ENCODE measurements at places on chromosomes 12 and 14. TPM values are rescaled to one million over a fixed set of nuclear protein-coding genes. Genes with fewer than 3 reads are reported as not detected.

Gene ADCY4
- total RNA-seq = 0.04 TPM

- DNase-seq = no peak
Observed at GRCh38 chr14:41604721-41605531, 1.8 kb upstream of the LRFN5 start.

- DNase-seq = no peak
Observed at GRCh38 chr14:79732911-79733655, 478.2 kb downstream of the DIO2 start.

Gene FAR2
- 13.5 TPM for total RNA-seq

GRCh38 chr14:20632831-20633691 lies 8.4 kb downstream of the OR6S1 start:
- DNase-seq = peak; percentile 91

DNA sequence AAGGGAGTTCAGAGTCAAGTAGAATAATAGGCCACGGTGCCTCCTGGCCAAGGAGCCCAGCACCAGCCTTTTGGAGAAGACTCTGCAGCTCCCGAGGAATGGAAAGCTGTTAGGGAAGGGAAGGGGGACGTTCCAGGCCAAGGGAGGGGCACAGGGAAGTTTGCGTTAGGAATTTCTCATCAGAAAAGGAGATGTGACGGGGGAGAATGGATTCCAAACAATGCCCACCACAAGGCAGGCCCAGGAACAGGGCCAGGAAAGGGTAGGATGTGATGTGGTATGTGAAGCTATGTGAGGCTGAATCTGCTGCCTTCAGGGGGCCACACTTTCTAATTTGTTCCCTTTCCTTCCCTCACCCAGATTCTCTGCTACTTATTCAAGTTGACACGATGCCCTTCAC lies 46.0 kb downstream of the DGLUCY start:
- DNase-seq = no peak

- DNase-seq = no peak
Observed at GRCh38 chr12:121930862-121931261, 12.5 kb downstream of the CFAP251 start.

Gene HNRNPA1
- 516 TPM for total RNA-seq

DNA sequence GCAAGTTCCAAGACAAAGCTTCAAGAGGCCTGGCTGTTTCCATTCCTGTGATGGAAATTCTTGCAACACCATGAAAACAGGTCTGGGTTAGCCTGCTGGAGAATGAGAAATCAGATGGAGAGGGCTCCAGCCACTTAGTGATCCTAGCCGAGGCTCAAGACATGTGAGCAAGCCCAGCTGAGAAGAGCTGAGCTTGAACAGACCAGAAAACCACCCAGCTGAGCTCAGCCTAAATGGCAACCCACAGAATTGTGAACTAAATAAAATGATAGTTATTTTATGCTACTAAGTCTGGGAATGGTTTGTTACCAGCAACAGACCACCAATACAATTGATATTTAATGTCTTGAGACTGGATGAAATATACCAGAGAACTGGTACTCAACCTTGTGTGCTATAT lies 494.5 kb downstream of the RMST start:
- DNase-seq = no peak

Gene TEDC1
- total RNA-seq = 108 TPM

GRCh38 chr14:33062476-33062875 lies 123.8 kb downstream of the NPAS3 start:
- no peak for DNase-seq

DNA sequence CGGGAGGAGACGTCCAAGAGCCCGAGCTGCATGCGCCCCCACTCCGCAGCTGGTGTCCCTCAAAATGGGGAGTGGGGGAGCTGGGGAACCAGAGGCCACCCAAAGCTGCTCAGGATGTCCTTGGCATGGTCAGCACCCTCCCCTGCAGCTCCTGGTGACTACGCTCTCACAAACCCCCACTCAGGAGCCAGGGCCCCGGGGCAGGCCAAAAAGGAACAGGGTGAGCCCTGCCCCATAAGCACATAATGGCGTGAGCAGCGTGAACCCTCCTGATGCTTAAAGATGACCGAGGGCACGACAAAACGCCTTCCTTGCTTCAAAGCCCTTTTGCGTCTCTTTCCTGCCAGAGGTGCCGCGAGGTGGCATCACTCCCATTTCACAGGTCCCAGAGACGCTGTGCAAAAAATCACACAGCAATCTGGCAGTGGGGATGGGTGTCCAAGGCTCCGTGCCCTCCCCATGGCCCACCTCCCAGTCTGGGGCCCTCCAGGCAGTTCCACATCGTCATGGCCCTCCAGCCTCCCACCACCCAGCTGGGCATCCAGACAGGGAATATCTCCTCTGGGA lies 13.5 kb downstream of the NCOR2 start:
- no peak for DNase-seq

DNA sequence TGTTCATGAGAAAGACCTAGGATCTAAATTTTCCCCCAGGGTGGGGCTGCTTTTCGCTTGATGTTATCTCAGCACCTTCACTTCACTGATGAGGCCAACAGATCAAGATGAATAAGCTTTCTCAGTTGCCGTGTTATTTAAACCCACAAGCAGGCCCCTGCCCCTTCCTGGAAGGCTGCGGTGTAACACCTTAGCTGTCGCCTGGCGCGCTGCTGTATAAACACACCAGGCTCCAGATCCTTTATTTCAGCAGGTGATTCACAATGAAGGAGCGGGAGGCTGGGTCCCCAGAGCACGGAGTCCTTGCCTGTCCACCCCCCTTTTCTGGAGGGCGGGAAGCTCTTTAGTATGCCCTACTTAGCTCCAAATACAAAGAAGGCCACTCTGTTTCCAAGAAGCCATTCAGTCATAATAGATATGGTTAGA lies 515.4 kb downstream of the FUT8 start:
- no peak for DNase-seq

GRCh38 chr12:68686262-68686594 lies 550 bp upstream of the NUP107 start:
- DNase-seq = no peak

GRCh38 chr12:130421896-130422295 lies 84.2 kb downstream of the PIWIL1 start:
- no peak for DNase-seq

Gene KLRK1
- not detected for total RNA-seq

- DNase-seq = peak; percentile 92
Observed at GRCh38 chr12:117968826-117969659, at the start of gene KSR2. Gene KSR2 (minus strand): TSS chr12:117968990. CDS start chr12:117968255, 735 bp downstream.

Gene COX8C
- not detected for total RNA-seq

- no peak for DNase-seq
Observed at GRCh38 chr14:54797986-54798385, 104.6 kb downstream of the GCH1 start.

- DNase-seq = peak; percentile 9
Observed at GRCh38 chr14:75562089-75562488, 16.3 kb upstream of the FLVCR2 start.

Gene KIF26A
- 3.1 TPM for total RNA-seq

- peak; percentile 27 for DNase-seq
Observed at GRCh38 chr12:48004053-48004941, at the start of gene COL2A1. Gene COL2A1 (minus strand): TSS chr12:48004476. CDS start chr12:48004321, 155 bp downstream.

DNA sequence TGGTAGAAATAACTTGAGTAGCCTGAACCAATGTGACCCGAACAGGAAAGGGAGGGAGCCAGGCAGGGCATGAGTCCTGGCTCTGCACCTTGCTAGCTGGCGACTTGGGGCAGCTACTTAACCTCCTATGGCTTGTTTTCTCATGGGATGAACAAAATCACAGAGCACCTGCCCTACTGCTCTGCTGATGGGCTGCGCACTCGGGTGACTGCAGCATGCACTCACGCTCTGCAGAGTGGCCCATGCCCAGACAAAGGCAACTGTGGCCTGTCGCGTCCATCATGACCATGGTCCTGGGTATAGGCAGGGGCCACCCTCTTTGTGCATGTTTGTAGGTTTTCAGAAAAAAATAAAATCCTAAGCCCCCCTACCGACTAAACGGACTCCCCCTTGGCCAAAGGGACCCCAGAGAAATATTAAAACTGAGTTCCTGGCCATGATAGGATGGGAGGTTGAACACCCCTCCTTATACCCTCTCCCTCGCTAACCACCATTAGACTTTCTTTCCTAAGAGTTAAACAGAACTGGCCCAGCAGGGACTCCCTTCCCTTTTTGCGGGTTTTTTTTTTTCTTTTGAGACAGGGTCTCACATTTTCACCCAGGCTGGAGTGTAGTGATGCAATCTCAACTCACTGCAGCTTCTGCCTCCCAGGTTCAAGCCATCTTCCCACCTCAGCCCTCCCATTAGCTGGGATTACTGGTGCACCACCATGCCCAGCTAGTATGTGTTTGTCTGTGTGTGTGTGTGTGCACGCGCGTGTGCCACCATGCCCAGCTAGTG lies 32.5 kb downstream of the VWF start:
- no peak for DNase-seq

DNA sequence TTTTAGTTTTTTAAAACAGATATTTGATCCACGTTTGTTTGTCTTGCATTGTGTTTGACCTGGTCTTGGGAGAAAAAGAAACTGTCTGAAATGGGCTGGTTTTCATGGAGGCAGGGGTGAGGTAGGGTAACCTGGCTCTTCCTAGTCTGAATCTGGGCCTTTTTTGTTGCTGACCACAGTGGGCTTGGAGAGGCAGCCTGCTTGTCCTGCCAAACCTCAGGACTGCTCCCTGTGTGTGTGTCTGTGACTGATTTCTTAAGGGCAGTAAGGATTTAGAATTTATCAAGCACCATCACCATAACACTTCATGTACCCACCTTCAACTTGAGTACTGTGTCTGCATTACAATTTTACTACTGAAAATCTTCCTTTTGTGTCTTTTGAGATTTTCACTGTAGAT lies 28.5 kb downstream of the DAAM1 start:
- no peak for DNase-seq

Gene CYP46A1
- 0.52 TPM for total RNA-seq

- DNase-seq = no peak
Observed at GRCh38 chr14:29217813-29218450, 451.3 kb downstream of the FOXG1 start.

DNA sequence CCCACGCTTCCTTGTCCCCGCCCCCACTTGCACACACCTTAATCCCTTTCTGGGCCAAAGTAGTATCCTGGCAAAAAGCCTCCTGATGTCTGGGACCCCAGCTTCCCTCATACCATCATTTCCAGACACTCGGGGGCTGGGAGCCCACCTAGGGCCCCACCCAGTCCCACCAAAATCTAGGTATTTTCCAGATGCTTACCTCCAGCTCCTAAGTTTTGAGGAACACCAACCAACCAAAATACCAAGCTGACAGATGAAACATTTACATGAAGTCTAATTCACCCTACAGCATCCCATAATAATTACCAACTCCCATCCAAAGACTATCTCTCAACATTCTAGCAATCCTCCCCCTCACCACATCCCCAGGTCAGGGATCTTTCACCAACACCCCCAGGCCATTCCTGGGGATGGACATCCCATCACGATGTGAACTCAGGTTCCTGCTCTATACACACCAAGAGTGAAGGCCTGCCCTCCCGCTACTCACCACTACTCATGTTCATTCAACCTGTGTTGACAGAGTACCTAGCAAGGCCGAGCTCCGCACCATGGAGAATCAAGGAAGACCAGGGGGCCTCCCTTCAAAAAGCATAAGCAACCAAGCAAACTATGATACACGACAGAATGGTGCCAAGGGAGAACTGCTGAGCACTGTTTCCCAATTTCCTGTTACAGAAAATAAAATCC lies 1.6 kb upstream of the CHD4 start:
- DNase-seq = no peak

DNA sequence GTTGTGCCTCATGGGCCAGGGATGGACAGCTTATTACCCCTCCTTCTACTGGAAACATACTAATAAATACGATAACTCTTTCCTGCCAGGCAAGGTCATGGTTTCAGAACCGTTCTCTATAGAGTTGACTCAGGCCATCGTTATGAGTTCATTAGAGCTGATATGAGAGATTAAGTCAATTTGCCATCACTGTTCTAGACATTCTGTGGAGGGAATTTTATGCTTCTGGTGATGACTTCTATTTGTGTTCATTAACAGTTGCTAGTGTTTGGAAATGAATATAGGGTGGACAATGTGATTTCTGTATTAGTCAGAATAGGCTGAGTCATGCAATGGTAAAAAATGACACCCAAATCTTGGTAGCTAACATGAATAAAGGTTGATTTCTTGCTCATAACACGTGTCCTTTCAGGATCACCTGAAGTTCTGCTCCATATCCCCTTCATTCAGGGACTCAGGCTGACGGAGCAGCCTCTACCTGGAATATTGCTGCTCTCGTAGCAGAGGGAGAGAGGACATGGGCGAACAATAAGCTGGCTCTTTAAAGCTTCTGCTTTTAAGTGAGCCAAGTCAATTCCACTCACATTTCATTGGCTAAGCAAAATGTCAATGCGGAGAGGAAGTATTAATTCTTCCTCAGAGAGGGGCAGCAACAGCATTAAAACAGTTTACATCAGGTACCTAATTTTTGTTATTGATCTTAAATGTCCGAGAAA lies 18.5 kb upstream of the TBPL2 start:
- DNase-seq = peak; percentile 97

DNA sequence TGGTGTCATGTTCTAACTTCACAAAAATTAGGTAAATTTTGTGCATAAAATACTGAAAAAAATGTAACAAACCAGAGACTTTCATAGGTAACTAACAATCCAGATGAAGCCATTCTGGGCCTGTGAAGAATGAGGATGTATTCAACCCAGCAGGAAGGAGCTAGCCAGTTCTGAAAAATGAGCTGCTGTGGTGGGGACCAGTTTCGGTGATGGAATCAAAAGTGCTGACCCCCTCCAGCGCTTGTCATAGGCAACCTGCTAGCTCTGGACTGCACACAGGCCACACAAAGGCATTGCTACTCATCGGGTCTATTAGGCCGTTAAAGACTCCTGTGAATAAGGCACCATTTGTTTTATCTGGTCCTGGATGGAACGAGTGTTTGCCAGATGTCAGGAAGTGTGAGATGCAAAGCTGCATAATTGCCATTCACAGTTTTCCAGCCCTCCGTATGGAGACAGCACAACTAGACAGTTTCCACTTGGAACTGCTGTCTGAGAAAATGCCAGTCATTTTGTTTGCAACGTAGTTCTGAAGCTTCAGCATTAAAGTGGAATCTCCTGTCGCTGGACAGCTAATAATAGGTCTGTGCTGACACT lies 3.3 kb upstream of the RIMBP2 start:
- DNase-seq = no peak

Gene RPL10L
- total RNA-seq = not detected

GRCh38 chr12:52014567-52015530 lies 8.1 kb downstream of the TAMALIN start:
- DNase-seq = no peak

Gene LMNTD1
- not detected for total RNA-seq

- DNase-seq = peak; percentile 55
Observed at GRCh38 chr12:67701121-67701520, 52.6 kb downstream of the DYRK2 start.

Gene FGF23
- not detected for total RNA-seq

Gene NCKAP5L
- 14.2 TPM for total RNA-seq

Gene HCAR2
- 0.17 TPM for total RNA-seq

Gene CEP128
- total RNA-seq = 11.6 TPM

DNA sequence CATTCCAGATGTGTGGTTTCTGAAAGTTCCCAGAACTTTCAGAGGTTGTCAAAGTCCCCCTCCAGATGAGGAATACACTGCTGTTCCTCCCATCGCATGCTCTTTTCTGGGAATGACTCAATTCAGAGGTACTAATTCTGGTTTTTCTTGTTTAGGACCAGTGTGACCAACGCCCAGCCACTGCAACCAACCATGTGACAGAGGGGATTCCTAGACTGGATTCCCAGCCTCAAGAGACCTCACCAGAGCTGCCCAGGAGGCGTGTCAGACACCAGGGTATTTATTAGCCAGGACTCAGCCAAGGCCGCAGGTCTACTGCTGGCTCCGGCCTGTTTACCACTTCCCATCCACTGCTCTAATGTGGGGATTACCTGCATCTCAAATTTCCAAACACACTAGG lies 24.2 kb downstream of the TRAFD1 start:
- peak; percentile 98 for DNase-seq
